Activated CD8-positive, alpha-beta memory T cell treated with anti-CD3 and anti-CD28 coated beads for 24 hours (primary cell): ENCODE measurements at places on chromosomes 16 and 17.

GRCh38 chr17:56125830-56126819 is 27.1 kb upstream of the ANKFN1 start:
- DNase-seq: no peak

GRCh38 chr17:82100502-82101298 is 2.7 kb upstream of the FASN start:
- no peak for DNase-seq

DNA sequence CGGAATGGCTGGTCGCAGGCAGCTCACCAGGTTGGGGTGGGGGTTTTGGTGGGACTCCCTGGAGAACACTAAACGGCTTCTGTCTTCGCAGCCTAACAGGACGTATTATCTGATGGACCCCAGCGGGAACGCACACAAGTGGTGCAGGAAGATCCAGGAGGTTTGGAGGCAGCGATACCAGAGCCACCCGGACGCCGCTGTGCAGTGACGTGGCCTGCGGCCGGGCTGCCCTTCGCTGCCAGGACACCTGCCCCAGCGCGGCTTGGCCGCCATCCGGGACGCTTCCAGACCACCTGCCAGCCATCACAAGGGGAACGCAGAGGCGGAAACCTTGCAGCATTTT is 59.7 kb downstream of the PDPK1 start:
- DNase-seq: no peak

- DNase-seq: no peak
Observed at GRCh38 chr17:16329519-16330271, 23.6 kb downstream of the CENPV start.

DNA sequence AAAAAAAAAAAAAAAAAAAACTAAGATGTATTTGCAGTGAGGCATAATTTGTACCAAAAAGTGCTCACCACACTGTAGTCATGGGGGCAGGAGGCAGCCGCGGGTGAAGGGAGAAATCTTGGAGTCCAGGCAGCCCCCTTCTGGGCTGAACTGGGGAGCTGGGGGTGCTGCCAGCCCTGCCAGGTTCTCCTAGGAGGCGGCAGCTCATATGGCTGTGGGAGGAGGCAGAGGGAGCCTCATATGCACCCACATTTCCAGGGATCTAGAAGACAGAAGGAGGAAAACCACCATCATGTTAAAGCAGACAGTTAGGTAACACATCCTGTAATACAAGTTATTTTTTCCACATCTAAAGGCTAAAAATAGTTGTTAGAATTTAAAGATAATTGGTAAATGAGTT is 16.3 kb downstream of the MAPT start:
- DNase-seq: no peak

- no peak for DNase-seq
Observed at GRCh38 chr16:54484700-54485099, 198.1 kb upstream of the IRX3 start.

GRCh38 chr16:85627089-85627488 is 14.0 kb downstream of the GSE1 start:
- no peak for DNase-seq

DNA sequence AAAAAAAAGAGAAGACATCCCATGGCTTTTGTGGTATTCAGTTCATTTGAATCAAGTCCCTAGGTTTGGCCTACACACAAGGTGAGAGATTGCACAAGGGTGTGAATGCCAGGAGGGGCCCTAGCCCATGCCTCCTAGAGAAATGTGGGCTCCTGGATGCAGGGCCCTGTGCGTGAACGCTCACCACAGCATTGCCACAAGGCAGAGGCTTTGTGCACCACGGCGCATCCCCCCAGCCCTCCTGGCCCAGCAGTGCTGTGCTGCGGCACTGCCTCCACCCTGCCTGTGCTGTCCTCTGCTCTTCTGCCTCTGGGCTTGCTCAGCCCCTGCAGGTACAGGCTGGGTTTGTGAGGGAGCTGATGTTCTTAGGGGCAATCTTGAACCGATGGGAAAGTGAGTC is 80.9 kb upstream of the MED9 start:
- DNase-seq: no peak

GRCh38 chr17:82231562-82232321 is 2.9 kb downstream of the SLC16A3 start:
- DNase-seq: peak; percentile 76

- no peak for DNase-seq
Observed at GRCh38 chr16:68479271-68479670, 31.0 kb upstream of the SMPD3 start.

DNA sequence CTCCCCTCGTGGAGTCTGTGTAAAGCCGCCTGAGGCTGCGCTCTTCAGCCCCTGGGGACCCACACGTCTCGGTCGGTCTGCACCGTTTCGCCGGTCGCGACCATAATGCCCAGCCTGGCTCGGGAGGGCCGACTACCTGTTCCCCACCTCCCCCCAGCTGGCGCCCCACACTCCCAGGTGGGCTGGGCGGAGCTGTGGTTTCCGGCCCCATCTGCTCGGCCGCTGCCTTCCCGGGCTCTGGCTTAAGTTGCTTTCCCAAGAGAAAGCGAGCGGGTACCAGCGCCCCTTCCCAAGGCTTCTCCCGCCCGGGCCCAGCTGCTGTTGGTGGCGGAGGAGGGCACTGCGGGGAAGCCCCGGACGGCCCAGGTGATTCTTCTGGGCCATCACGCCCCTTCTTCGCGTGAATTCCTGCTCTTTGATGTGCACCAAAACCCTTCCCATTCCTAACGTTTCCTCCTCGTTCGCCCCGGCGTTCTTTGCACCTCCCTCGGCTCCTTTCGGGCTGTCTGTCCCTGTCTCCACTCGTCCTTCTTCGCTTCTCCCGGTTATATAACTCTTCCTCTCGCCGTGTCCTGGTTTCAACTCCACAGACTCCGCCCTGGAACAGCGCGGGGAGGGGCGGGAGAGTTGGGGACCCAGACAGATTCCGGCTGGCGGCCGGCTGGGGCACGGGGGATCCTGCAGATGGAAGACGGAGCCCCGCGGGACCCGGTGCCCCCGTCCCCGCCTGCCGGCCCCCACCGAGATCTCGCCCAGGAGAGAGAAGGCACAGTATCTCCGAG is 2.0 kb downstream of the KDM6B start:
- peak; percentile 77 for DNase-seq

- DNase-seq: no peak
Observed at GRCh38 chr17:9236286-9237052, 215.2 kb downstream of the NTN1 start.

DNA sequence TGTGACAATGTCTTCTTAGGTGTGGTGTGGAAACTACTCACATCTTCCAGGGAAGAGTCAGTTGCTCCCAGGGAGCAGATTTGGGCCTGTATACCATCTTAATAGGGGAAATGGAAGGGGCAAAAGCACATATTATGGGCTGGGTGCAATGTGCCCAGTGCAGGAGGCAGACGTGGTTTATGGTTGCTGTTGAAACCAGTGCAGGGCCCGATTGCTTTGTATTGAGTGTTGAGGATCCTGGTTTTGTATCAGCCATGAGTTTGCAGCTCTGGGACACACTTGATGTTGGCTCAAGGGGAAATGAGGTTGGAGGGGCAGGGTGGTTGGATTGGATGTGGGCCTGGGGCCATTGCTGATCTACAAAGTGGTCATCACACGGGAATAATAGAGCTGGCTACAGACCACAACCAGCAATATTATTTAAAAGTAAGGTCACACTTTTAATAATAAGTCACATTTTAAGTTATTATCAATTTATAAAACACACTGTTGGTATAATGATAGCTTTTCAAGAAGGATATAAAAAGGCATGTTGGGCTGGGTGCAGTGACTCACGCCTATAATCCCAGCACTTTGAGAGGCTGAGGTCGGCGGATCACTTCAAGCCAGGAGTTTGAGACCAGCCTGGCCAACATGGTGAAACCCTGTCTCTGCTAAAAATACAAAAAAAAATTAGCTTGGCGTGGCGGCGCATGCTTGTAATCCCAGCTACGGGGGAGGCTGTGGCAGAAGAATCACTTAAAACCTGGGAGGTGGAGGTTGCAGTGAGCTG is 302.4 kb downstream of the SEC14L1 start:
- DNase-seq: no peak

GRCh38 chr16:71501547-71501946 is 12.4 kb upstream of the ZNF19 start:
- DNase-seq: no peak

DNA sequence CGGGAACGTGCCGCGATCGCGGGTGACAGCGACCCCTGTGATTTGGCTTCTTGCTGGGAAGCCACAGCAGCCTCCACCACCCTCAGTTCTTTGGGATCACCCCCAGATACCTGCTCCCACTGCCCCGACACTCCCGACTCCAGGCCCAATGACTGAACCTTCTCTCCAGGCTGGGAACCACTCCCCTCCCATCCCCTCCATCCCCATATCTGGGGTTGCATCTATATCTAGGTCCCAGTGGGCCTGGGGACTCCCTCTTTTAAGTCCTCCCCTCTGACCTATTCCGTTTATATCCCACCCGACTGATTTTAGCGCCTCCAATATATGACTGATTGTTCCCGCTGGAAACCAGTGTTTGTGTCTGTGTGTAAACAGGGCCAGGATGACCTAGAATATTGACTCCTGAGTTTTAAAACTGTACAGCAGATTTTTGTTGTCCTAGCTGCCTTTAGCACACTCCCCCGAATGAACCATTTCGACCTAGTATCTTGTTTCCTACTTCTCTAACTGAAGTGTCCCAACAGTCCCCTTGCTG is 667 bp downstream of the PSMD3 start:
- DNase-seq: no peak

- DNase-seq: no peak
Observed at GRCh38 chr16:73663720-73664119, 615.8 kb upstream of the ZFHX3 start.

DNA sequence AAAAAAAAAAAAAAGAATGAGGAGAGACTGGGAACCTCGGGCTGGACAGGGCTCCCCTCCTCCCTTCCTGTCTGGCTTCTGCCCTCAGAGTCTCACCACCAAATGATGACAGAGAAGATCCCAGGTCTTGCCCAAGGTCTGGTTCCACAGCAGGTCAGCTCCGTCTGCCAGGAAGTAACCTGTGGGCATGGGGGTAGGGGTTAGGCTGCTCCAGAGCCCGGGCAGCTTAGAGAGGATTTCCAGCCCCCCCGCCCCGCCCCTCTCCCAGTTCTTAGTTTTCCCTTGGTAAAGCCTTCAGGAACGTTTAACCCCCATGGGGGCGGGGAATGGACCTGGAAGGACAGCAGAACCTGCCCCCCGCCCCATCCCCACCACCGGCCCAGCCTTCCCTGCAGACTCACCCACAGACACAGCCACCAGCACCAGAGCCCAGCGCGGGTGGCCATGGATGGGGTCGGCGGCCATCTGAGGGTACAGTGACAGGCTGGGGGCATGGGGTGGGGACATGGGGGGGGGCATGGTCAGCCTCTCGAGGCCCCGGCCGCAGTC is 700 bp downstream of the TLCD2 start:
- no peak for DNase-seq

DNA sequence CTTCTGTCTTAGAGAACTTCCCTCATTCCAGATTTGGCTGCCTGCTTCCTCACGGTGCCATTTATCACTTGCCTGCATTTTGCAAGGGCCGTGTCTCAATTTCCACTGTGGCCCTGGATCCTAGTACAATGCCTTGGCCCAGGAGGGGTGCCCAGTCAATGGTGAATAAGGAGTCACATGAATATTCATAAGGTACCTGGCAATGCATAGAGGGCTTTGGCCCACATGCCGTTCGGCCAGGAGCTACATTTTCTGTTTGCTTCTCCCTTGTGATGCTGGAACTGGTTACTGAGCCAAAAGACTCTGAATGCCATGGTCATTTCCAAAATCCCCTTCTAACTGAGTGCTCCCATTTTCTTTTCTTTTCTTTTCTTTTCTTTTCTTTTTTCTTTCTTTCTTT is 4.8 kb upstream of the PIRT start:
- no peak for DNase-seq

GRCh38 chr17:67594115-67594880 is 123.4 kb upstream of the NOL11 start:
- DNase-seq: no peak

DNA sequence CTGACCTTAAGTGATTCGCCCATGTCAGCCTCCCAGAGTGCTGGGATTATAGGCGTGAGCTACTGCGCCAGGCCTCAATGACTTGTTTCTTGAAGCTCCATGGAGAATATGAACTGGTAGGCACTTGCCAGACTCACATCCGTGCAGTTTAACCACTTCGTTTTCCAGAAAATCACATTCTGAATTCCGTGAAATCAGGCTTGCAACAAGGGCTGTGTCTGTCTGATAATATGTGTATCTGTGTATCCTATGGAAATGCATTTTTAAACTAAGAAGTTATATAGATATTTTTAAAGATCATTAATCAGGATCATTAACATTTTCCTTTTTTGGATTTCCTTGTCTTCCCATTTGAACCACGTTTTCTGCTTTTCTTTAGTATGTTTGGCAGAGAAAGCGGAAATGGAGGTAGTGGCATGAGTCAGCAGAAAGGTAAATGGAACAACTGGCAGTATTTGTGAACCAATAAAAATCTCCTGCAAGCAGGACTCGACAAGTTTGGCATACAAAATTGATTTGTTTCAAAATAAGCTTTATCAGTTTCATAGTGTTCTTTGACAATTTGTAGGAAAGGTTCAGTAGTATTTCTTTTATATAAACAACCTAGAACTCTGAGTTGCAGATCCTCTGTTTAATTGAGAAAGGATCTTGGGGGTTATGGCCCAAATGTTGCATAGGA is 33.0 kb downstream of the USP10 start:
- DNase-seq: no peak

DNA sequence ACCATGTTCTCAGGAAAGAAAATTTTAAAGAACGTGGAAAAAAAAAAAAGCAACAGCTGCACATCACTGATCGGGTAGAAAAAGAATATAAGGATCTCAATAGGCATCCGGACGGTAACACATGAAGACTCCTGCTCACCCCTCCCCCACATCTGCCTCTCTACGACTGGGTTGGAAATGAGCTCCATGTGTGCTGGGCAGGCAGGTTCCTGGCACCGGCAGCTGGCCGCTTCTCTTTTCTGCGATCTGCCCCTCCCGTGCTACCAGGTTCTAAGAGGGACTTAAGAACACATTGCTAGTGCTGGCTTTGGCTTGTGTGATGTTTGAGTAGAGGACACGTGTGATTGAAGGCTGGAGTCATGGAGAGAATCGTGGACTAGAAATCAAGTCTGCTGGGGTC is 115.5 kb downstream of the AATF start:
- DNase-seq: no peak

DNA sequence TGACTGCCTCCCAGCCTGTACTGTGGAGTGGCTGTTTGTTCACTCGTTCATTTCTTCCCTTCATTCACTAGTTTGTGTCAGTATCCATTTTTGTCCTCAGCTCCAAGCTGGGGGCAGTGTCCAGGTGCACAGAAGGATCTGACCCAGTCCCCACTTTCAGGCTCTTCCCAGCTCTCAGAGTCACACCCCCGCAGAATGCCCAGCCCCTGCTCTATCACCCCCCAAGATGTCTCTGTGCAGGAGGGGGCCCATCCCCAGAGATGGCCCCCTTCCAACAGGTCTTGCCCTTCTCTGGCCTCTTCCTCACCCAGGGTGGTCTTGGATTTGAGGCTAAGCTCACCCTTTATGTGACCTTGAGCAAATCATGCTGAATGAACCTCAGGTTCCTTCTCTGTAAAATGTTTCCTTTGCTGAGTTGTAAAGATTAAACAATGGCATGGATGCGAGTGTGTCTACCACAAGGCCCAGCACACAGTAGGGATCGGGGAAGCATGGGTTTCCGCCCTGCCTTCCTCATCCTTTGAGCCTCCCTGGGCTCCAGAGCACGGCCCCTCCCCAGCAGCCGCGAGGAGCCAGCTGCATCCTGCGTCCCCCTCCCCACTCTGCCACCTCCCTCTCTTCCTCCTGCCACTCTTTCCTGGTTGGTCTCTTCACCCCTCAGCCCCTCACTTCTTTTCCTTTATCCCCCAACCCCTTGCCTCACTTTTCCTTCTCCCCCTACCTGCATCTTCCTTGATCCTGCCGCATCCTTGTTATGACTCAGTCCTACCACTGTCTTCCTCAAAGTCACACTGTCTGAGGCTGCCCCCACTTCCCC is 2.8 kb downstream of the FBXL19 start:
- DNase-seq: no peak
